ENCODE measurements at places on chromosomes 16 and 17. TPM values are rescaled to one million over a fixed set of nuclear protein-coding genes. Genes with fewer than 3 reads are reported as not detected.

Gene SLC5A11
- not detected for polyA plus RNA-seq

Gene MRM1
- 4.4 TPM for polyA plus RNA-seq

Gene TMEM114
- polyA plus RNA-seq: not detected

Gene ZDHHC1
- not detected for polyA plus RNA-seq

Gene C1QTNF1
- polyA plus RNA-seq: not detected

Gene ENO3
- polyA plus RNA-seq: 2.4 TPM

Gene IL21R
- 18.4 TPM for polyA plus RNA-seq
